ENCODE measurements at places on chromosomes 4 and X.

DNA sequence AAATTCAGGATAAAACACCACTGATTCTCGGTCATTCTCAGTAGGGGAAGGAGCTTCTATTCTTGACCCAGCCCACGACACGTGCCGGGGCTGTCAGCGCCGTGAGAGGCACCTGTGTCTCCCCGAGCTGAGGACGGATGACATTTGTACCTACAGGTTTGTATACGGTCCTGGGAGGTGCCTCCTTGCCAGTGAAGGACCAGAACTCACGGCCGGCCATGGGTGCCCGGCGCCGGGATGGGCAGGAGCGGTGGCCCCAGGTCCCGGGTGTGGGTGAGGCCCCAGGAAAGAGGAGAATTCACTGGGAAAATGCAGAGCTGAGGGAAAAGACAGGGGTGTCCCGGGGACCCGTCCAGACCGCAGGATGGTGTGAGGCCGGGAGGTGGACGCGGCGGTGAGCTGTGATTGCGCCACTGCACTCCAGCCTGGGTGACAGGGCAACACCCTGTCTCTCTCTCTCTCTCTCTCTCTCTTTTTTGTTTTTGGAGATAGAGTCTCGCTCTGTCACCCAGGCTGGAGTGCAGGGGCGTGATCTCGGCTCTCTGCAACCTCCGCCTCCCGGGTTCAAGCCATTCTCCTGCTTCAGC lies 48.9 kb upstream of the PPP2R3B start:
- H3K4me1 ChIP-seq = peaks cover 3% of the 10 kb centered on the region
- no peak for DNase-seq
- H3K27ac ChIP-seq = no peak overlapping the region
- H3K4me3 ChIP-seq = no peak overlapping the region

DNA sequence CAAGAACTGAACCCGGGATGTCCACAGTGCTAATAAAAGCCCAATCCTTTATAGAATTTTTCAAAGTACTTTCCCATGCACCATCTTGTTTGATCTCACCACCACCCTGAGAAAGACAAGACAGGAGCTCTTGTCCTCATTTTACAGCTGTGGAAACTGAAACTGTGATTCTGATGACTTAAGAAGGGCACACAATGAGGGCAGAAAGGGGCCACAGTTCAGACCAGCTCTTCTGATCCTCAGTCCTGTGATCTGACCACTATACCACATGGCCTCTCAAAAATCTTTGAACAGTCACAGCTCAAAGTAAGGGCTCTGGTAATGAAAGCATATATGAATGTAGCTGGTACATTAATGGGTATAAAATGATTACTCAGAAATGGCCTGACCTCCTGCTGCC lies 127.3 kb upstream of the CPEB2 start:
- no peaks in the 10 kb centered on the region for H3K27me3 ChIP-seq
- H3K36me3 ChIP-seq = no peaks in the 10 kb centered on the region
- peak overlapping the region; percentile 54 for H3K27ac ChIP-seq
- H3K4me1 ChIP-seq = peaks cover 31% of the 10 kb centered on the region
- DNase-seq = no peak

DNA sequence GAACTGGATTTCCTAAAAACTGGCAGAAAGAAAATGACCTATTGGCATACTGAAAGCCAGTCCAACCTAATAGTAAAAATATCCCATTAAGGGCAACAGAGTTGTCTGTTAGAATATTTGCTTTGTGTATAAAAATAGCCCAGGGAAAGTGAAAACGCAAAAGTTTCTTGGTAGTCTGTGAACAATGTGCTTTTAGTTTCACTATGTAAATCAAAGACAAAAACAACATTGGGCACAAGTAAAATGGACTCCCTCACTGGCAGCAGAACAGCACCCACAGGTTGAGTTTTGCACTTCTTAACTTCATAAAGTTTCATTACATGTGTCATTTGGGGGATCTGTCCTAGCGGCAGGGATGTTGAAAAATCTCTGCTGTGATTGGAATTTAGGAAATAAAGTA lies 4.3 kb upstream of the FGG start:
- peaks cover 7% of the 10 kb centered on the region for H3K4me1 ChIP-seq
- H3K27me3 ChIP-seq = peaks cover 14% of the 10 kb centered on the region
- H3K36me3 ChIP-seq = no peaks in the 10 kb centered on the region
- no peak overlapping the region for H3K27ac ChIP-seq
- DNase-seq = no peak

DNA sequence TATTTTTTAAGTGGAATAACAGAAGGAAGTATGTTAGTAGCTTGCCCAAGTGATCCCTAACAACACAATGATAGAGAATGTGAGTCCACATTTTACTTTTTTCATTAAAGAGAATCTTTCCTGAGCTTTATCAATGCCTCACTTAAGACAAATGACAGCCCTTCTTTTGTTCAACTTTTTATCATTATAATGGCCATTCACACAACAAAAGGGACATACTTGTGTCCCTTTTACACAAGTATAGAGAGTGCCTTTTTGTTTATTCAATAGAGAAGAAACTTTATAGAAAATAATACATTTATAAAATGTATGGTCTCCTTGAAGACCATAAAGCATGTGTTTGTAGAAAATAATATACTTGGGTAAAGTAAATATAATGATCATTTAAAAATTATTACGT lies 96.3 kb downstream of the PDE5A start:
- no peaks in the 10 kb centered on the region for H3K27me3 ChIP-seq
- H3K36me3 ChIP-seq = peaks cover 15% of the 10 kb centered on the region
- no peak overlapping the region for H3K4me3 ChIP-seq
- H3K4me1 ChIP-seq = no peaks in the 10 kb centered on the region
- no peak for DNase-seq
- no peak overlapping the region for H3K27ac ChIP-seq

DNA sequence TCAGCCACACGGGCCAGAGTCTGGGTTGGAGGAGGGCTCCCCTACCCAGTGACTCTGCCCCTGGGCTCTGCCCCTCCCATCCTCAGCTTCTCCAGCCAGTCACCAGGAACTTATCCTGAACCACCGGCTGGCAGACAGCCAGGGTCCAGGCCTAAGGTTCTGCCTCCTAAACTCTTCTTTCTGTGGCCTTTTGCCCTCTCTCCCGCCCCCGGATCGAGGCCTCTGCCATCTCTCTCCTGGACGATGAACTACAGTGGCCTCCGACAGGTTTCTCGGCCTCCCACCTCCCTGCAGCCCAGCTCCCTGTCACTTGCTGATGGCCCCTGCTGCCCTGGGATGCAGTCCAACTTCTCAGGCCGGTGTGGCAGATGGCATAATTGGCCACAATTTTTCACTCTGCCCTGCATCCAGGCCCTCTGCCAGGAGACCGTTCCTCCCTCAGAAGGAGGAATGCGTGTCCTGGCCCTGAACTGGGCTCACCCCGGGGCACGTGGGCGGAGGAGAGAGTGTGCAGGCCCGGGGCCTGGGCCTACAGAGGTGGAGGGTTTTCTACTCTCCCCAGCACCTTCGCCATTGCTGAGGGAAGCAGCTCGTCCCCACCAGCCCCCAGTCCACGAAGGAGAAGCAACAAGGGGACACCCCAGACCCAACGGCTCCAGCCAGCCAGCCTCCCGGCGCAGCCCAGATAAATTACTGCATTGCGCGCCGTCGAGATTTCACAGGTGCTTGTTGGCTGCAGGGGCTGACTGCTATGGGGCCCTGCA lies 81.9 kb upstream of the LRPAP1 start:
- no peak overlapping the region for H3K4me3 ChIP-seq
- H3K27me3 ChIP-seq = peaks cover 7% of the 10 kb centered on the region
- no peak overlapping the region for H3K27ac ChIP-seq
- DNase-seq = no peak

- H3K4me3 ChIP-seq = no peak overlapping the region
- H3K4me1 ChIP-seq = no peaks in the 10 kb centered on the region
- no peak for DNase-seq
These were observed 256.2 kb downstream of the BCOR start for GRCh38 chrX:39841604-39842003.

- no peaks in the 10 kb centered on the region for H3K27me3 ChIP-seq
- peaks cover 15% of the 10 kb centered on the region for H3K36me3 ChIP-seq
- no peak for DNase-seq
- no peak overlapping the region for H3K4me3 ChIP-seq
- H3K27ac ChIP-seq = no peak overlapping the region
- peaks cover 45% of the 10 kb centered on the region for H3K4me1 ChIP-seq
These were observed 146.8 kb downstream of the PPP3CA start for GRCh38 chr4:101200561-101200960.

GRCh38 chr4:15489551-15489950 lies 19.9 kb downstream of the CC2D2A start:
- H3K36me3 ChIP-seq = no peaks in the 10 kb centered on the region
- H3K4me1 ChIP-seq = no peaks in the 10 kb centered on the region
- no peak overlapping the region for H3K27ac ChIP-seq

GRCh38 chr4:38099908-38100407 lies 139.8 kb downstream of the PTTG2 start:
- peak overlapping the region; percentile 10 for H3K27ac ChIP-seq
- peaks cover 43% of the 10 kb centered on the region for H3K36me3 ChIP-seq
- peaks cover 13% of the 10 kb centered on the region for H3K4me1 ChIP-seq
- H3K4me3 ChIP-seq = no peak overlapping the region
- H3K27me3 ChIP-seq = no peaks in the 10 kb centered on the region
- no peak for DNase-seq

- H3K36me3 ChIP-seq = peaks cover 2% of the 10 kb centered on the region
- H3K4me3 ChIP-seq = no peak overlapping the region
- H3K4me1 ChIP-seq = peaks cover 22% of the 10 kb centered on the region
These were observed 39.4 kb downstream of the PPP3CA start for GRCh38 chr4:101307899-101308298.
